Purkinje cell (primary cell): ENCODE measurements at places on chromosomes 13 and 19. TPM values are rescaled to one million over a fixed set of nuclear protein-coding genes. Genes with fewer than 3 reads are reported as not detected.

The SIAH3 gene
- polyA plus RNA-seq, result 18.3 and 27.0 TPM in 2 replicates

The ZFP14 gene
- polyA plus RNA-seq, result 17.6 and 20.7 TPM in 2 replicates

The ACP5 gene
- polyA plus RNA-seq, result not detected in 2 replicates

The CD22 gene
- polyA plus RNA-seq, result 0.28 TPM in 1 of 2 replicates, not detected in the other
